Amygdala (tissue), 56 donors: ENCODE measurements at places on chromosomes 12 and 14.

DNA sequence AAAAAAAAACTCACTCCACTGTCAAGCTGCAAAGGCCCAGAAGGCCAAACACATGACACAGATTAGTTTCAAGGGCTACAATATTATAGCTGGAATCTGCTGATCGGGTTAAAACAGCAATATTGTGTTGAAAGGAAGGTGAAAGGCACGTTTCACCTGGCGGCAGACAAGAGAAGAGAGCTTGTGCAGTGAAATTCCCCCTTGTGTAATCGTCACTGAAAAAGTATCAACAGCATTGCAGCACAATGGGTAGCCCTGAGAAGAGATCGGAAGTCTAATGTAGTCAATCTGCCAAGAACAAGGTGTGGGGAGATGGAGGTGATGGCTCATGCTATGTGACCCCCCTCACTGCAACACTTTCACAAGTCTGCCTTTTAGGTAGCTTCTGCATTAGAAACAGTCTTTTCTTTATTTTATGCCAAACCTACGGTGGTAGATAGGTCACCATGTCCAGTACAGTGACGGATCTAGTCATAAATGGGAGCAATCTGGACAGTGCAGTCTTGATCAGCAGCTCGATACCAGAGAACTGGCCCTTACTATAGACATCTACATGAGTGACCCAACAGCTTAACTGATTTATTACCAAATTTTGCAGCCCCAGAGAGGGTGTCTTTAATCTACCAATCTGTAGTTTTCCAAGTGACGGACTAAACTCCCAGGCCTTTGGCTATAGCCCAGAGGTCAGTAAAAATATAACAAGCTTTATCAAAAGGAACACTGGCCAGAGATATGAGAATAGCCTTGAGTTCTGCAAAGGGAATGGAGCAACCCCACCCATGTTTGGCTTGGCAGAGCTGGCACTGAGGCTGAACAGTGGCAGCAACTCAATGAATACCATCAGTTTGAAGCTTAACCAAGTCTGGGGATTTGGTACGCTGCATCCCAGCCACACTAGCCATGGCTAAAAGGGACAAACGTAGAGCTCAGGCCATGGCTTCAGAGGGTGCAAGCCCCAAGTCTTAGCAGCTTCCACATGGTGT lies 35.4 kb downstream of the SPTSSA start:
- no peak for DNase-seq

DNA sequence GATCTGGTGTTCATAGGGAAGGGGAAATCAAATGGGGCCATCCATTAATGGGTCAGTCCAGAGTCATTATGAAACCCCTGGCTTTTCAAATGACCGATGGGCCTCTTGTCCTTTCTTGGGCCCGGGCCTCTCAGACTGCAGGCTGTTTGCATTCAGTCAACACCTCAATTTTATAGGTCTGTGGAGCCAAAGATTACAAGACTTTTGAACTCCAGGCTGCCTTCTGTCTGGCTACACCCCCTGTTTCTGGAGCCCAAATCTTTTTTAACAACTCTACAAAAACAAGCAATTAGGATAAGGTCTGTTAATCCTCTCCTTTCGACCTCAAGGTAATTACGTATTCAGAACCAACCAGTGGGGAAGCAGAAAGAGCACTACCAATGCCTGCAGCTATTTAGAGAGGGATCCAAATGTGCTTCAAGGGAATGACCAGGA lies 35.6 kb downstream of the DUSP6 start:
- no peak for DNase-seq

- no peak for DNase-seq
These were observed 31.8 kb upstream of the RAD51AP1 start for GRCh38 chr12:4506870-4507269.

GRCh38 chr14:47676315-47676617 lies 861 bp upstream of the MDGA2 start:
- DNase-seq = no peak

DNA sequence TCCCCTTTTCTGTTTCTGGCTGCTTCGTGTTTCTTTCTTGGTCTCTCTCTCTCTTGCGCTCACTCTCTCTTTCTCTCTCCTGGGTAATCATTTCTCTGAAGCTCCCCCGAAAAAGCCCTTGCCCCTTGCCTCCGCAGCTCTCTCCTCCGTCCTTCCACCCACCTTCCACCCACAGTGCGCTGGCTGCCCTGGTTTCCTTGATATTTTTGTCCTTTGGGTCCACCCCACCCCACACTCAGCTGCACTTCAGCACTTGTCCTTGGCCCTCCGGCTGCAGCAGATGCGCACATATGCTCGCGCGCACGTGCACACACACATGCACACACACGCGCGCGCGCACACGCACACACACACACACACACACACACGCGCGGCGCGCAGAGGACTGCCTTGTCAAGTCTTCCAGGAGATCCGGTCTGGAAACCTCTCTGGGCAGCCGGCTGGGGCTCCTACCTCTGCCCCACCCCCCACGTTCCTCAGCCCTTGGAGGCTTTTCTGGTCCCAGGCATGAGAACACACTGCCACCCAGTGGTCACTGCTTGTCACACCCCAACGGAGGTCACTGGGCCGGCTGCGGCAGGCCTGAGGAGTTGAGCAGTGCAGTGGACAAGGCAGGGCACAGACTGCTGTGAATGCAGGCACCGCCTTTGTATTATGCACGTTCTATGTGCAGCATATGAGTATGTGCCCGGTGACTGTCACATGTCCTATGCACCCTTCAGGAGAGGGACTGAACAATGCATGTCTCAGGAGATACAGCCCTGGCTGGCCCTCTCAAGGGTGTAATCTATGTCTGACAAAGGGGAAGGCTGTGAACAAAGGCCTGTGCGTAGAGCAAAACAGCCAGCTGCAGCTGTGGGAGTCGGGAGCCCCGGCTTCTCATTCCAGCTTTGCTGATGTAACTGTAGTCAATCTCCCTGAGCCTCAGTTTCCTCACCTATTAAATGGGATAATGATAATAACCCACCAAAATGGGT lies 6.5 kb downstream of the LAG3 start:
- peak; percentile 89 for DNase-seq

- DNase-seq = no peak
These were observed 22.4 kb upstream of the LRRC10 start for GRCh38 chr12:69633061-69633460.

DNA sequence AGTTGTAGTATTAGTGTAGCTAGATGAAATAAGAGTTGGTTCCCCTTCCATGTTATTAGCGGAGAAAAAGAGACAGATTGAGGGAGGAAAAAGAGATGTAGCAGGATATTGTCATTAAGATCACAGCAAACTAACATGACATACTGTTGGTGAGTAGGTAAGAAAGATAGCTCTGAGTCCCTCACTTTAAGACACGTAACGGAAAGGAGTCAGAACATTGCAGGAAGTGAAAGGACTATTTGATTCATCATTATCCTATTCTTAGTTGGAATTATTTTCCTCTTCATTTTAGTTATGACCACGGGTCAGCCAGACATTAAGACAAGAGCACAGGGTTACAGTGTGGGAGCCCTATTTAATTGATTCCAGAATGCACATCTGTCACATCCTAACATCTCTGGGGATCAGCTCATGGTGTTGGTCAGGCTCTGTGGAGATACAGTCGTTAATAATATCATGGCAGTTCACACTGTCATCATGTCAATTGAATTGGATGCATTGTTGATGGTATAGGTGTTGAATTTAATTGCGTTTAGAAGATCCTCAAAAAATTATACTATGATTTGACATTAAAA lies 55.0 kb downstream of the TMX1 start:
- no peak for DNase-seq
